ENCODE measurements at places on chromosomes 6 and 20. TPM values are rescaled to one million over a fixed set of nuclear protein-coding genes. Genes with fewer than 3 reads are reported as not detected.
A peak's percentile ranks its signal among the peaks of the same experiment; 100 is the strongest.

DNA sequence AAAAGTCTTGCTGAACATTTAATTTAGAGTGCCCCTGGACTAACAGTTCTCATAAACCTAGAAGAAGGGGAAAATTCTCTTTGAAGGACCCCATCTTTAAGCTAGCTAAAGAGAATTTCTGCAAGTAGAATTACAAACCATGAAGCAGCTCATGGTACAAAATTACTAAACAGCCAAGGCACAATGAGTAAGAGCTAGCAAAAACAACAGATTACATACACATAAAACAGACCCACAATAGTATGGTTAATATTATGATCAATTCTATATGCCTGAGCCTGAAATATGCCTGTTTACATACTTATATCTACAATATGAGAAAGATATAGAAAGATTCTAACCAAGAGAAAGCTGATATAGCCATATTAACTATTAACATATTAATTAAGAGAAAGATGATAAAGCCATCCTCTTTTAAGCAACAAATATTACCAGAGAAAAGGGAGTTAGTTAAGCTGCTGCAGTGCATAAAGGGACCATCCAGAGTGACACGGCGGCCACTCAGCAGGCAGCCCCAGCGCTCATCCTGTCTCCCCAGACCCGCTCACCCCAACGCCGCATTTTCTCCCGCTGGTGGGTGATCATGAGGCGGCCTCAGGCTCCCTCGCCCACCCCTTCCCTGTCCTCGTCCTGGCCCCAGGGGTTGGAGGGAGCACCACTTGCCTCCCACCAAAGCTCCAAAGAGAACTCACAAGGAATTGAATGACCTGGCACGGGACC lies 98.4 kb upstream of the CARMIL1 start:
- no peak for DNase-seq

- no peak for DNase-seq
Observed at GRCh38 chr6:148969603-148970061, 222.8 kb downstream of the UST start.

Gene KCNK16
- not detected for total RNA-seq

- no peak for DNase-seq
Observed at GRCh38 chr20:46430921-46431712, 24.7 kb upstream of the ELMO2 start.

GRCh38 chr20:59508729-59509128 lies 95.6 kb upstream of the PHACTR3 start:
- no peak for DNase-seq

DNA sequence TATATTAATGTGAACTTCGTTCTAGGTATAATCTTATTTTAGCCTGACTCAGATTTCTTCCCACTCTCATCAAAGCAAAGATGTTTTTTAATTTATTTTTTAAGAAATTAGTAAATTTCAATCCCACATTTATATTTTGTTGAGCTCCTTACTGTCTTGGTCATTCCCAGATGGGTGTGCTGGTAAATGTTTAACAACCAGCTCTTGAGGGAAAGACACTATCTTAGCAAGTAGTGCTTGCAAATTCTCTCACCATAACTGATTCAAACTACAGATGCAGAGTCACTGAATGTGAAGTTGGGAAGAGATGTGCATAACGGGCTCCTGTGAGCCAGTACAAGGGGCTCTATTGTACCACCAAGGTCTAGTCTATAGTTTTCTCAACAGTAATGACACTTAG lies 29.8 kb upstream of the BTN3A2 start:
- DNase-seq: no peak

- peak; percentile 47 for DNase-seq
Observed at GRCh38 chr20:25227317-25227831, 20.5 kb upstream of the PYGB start.

Gene HLA-DOB
- 0.46 TPM for total RNA-seq

Gene IL20RA
- total RNA-seq: not detected

Gene PTK7
- total RNA-seq: 65.3 TPM

DNA sequence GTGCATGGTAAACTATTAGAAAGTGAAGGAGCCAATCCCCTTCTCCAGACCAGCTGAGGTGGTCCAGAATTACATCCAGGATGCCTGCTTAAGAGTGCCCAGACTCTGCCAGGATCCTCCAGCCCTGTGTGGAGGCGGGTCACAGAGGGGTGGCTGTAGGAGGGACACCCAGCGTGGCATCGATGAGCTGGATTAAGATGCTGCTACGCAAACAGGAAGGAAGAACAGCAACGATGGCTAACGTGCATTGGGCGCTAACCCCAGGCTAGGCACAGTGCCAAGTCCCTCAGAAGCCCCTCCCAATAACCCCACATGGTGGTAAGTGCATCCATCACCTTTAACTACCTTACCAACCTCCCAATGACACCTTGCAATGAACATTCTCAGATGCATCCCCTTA lies 63.9 kb upstream of the MRPS10 start:
- DNase-seq: no peak

- DNase-seq: no peak
Observed at GRCh38 chr20:2879146-2879545, 5.9 kb downstream of the PTPRA start.

DNA sequence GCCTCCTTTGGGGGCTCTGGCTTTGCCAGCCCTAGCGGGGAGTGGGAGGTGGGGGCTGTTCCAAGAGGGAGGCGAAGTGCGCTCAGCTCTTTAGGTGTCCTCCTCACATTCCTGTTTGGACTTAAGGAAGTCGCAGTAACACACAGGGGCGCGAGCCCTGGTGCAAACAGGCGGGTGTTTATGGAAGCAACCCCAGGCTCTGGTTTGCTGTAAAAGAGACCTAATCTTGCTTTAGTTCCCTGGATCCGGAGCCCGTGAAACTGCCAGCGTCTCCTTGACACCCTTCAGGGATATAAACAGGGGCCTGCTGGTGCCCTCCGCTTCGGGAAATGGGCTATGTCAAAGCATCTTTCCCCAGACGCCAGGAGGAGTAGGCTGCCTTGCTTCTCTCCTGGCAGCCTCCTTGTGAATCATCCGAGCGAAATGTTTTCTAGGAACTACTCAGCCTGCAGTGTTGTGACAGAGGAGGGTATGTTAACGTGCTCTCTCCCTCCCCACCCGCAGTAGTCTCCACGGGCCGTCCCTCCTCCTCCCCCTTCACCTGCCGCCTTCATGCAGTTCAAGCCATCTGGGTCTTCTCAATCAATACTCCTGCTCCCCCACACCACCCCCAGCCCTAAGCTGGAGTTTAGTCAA lies 168.0 kb upstream of the LRFN2 start:
- no peak for DNase-seq

DNA sequence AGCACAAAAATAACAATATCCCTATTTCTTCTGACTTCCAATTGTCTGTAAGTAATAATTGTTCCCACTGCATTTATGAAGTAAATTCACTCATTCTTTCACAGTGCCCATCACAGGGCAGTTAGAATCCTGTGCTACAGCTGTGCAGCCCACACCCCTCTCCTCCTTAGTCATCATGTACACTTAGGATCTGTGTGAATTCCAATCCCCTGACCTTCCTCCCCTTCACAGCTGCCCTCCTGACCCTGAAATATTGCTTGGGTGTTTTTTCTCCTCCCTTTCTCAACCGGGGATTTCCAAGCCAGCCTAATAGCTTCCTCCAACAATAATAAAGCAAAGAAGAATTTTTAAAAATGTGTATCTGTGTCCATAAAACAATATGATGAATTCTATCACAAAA lies 91.5 kb upstream of the BEND6 start:
- peak; percentile 82 for DNase-seq

GRCh38 chr6:162251257-162251656 lies 476.3 kb downstream of the PRKN start:
- DNase-seq: no peak

Gene KIAA1755
- total RNA-seq: 0.51 TPM

DNA sequence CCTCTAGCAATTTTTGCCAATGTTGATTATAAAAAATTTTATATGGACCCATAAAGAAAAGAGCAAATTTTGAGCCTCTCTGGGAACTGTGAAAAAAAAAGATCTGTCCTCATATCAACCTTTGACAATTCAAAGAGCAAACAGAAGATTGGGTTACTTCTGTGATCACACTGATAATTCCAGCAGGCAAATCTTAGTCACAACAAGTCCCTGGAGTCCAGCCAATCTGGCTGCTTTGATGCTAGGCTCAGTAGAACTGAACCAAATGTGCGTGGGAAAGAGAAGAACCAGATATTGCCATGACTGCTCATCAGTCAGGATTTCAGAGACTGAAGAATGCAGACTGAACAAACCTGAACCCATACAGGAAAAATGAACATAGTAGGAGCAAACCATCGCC lies 438.4 kb upstream of the FLRT3 start:
- peak; percentile 66 for DNase-seq

Gene GTSF1L
- total RNA-seq: not detected

GRCh38 chr6:158911746-158912480 lies 88.1 kb downstream of the RSPH3 start:
- DNase-seq: no peak

- DNase-seq: no peak
Observed at GRCh38 chr6:94955156-94955555, 622.2 kb upstream of the MANEA start.

DNA sequence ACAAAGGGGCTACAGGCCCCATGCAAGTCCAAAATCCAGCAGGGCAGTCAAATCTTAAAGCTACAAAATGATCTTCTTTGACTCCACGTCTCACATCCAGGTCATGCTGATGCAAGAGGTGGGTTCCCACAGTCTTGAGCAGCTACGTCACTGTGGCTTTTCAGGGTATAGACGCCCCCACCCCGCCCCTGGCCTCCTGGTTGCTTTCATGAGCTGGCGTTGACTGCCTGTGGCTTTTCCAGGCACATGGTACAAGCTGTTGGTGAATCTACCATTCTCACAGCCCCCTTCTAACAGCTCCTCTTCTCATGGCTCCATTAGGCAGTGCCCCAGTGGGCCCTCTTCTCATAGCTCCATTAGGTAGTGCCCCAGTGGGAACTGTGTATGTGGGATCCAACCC lies 47.0 kb downstream of the NT5E start:
- DNase-seq: no peak

- no peak for DNase-seq
Observed at GRCh38 chr20:63124092-63124781, 91.7 kb downstream of the YTHDF1 start.

- DNase-seq: peak; percentile 87
Observed at GRCh38 chr6:45724511-45724910, 291.1 kb downstream of the CLIC5 start.

Gene TOMM6
- total RNA-seq: 220 TPM

GRCh38 chr6:166433096-166433495 lies 50.4 kb upstream of the MPC1 start:
- DNase-seq: no peak

- DNase-seq: no peak
Observed at GRCh38 chr20:32208499-32209154, 947 bp downstream of the POFUT1 start.

DNA sequence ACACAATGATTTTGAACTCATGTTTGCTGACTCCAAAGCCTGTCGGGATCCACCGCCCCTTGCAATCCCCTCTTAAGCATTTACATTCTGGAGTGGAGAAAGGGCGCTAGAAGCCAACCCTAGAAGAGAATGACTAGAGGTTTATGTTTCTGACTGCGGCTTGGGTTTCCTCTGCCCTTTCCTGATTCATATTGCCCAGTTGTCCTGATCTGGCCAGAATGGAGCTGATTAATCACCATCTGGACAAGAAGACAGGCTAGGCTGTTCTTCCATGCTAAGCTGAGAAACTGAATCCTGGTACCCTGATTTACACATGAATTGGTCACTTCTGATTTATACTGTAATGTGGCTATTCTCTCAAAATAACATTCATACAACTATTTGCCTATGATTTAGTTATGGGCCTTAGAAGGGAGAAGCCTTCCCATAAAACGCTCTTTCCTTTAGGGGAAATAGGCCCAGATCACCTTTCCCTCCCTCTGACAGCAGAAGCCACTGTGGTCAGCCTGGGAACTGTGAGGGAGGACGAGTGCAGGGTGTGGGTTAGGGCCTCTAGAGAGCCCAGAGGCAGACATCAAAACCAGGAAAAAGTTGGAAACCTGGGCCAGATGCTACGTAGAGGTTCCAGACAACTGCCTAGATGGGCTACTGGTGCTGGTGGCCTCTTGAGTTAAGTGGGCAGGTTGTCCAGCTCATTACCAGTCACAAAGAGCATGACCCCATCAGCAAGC lies 199.2 kb upstream of the PRDM1 start:
- DNase-seq: no peak

GRCh38 chr6:7237653-7238188 lies 75.3 kb downstream of the SSR1 start:
- DNase-seq: no peak

DNA sequence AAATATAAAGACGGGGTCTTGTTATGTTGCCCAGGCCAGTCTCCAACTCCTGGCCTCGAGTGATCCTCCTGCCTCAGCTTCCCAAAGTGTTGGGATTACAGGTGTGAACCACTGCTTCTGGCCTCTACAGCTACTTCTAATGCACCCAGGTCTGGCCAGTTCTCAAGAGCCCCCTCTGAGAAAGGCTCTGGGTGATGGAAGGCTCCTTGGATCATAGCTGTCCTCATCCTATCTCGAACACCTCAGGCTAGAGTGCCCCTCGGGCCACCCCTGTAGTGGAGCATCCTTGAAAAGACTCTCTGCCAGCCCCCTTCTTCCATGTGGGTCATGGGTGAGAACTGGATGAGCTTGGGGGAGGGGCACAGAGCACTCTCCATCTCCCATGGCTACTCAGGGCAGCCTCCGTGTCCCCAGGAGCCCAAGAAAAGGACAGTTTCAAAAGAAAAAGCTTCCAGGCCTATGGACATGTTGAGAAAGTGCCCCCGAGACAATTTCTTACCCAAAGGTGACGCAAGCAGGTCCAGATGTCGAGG lies 714 bp upstream of the MYLK2 start:
- no peak for DNase-seq

Gene SNHG17
- total RNA-seq: 94.0 TPM
